ENCODE measurements at places on chromosomes 16 and 17. TPM values are rescaled to one million over a fixed set of nuclear protein-coding genes. Genes with fewer than 3 reads are reported as not detected.
A peak's percentile ranks its signal among the peaks of the same experiment; 100 is the strongest.

C1QTNF8 gene
- not detected for total RNA-seq

KRTAP4-6 gene
- not detected for total RNA-seq

GRCh38 chr16:53007095-53007494 is 45.6 kb downstream of the CHD9NB start:
- H3K36me3 ChIP-seq = no peaks in the 10 kb centered on the region
- no peak overlapping the region for H3K4me3 ChIP-seq
- no peaks in the 10 kb centered on the region for H3K27me3 ChIP-seq
- DNase-seq = no peak
- no peak overlapping the region for H3K27ac ChIP-seq

DNA sequence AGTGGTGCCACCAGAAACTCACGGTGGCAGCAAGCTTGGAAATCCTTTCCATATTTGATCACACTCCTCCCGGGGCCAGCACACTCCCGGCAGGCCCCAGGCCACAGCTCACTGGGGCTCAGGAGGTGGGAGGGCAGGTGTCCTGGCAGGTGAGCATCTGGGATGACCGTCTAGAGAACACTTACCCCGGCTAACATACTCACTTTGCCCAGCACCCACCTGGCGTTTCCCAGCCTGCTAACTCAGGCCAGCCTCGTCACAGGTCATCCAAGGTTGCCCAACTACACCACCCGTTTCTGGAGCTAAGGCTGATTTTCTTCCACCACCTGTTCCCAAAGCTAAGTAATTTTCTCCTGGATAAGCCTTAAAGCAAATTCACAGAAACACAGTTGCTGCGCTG is 24.9 kb downstream of the FBXO31 start:
- peaks cover 30% of the 10 kb centered on the region for H3K36me3 ChIP-seq
- no peak for DNase-seq
- H3K27me3 ChIP-seq = no peaks in the 10 kb centered on the region
- no peak overlapping the region for H3K4me3 ChIP-seq
- peaks cover 1% of the 10 kb centered on the region for H3K4me1 ChIP-seq

- H3K4me3 ChIP-seq = no peak overlapping the region
- H3K4me1 ChIP-seq = no peaks in the 10 kb centered on the region
- H3K36me3 ChIP-seq = no peaks in the 10 kb centered on the region
- no peaks in the 10 kb centered on the region for H3K27me3 ChIP-seq
- H3K27ac ChIP-seq = no peak overlapping the region
These were observed 502.1 kb downstream of the KIF2B start for GRCh38 chr17:54324813-54325212.

DNA sequence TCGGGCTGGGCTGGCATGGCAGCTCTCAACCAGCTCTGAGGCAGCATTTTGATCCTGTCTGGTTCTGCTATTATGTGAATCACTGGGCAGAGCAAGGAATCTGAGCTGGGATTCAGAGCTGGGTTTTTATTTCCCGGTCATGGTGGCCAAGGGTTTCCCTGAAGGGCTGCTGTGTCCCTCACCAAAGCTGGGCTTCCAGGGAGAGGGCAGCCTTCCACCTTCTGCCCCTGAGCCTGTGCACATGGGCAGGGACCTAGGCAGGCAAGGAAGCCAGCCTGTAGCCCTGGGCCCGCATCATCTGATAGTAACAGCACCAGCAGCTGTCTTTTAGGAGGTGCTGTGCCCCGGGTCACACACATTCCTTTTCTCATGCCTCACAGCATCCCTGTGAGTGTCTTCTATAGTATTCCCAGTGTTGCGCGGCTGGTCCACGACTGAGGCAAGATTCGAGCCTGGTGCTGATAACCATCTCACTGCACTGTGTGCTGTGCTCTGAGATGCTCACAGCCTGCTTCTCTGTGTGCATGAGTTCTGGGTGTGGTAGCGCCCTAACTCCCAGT is 85.3 kb upstream of the PLCG2 start:
- peaks cover 29% of the 10 kb centered on the region for H3K36me3 ChIP-seq
- H3K4me3 ChIP-seq = no peak overlapping the region
- H3K4me1 ChIP-seq = peaks cover 20% of the 10 kb centered on the region
- H3K27me3 ChIP-seq = no peaks in the 10 kb centered on the region
- peak overlapping the region; percentile 7 for H3K27ac ChIP-seq
